ENCODE measurements at places on chromosomes 11 and 22. TPM values are rescaled to one million over a fixed set of nuclear protein-coding genes. Genes with fewer than 3 reads are reported as not detected.

Gene GUCY1A2
- 15.1 TPM for total RNA-seq

Gene UCP3
- 28.0 TPM for total RNA-seq

Gene MS4A15
- not detected for total RNA-seq

Gene CDON
- total RNA-seq: 80.8 TPM

Gene C11orf16
- total RNA-seq: not detected

Gene DRD4
- not detected for total RNA-seq

Gene SPTBN2
- total RNA-seq: 7.9 TPM

DNA sequence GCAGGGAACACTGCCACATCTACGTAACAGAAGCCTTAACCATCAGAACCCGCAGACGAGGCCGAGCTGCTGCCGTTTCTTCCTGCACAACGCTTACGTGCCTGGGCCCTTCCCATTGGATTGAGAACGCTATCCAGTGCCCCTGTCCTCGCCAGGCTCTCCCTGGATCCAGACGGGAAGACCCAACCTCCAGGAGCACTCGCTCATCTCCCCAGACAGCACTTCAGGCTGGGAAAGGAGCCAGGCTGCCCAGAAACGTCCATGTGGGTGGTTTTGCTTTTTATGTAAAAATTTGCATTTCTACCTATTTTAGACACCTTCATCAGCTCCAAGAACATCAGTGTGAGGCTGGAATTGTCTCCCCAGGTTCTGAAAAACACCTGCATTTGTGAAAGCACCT is 7.3 kb upstream of the CRYBB3 start:
- H3K27me3 ChIP-seq: no peaks in the 10 kb centered on the region
- peaks cover 93% of the 10 kb centered on the region for H3K36me3 ChIP-seq
- DNase-seq: no peak
- no peak overlapping the region for H3K27ac ChIP-seq

- no peak for DNase-seq
- H3K4me1 ChIP-seq: no peaks in the 10 kb centered on the region
- H3K36me3 ChIP-seq: no peaks in the 10 kb centered on the region
Measured at GRCh38 chr11:109968299-109968698, 124.9 kb upstream of the ZC3H12C start.

- DNase-seq: no peak
- peaks cover 80% of the 10 kb centered on the region for H3K36me3 ChIP-seq
- no peaks in the 10 kb centered on the region for H3K4me1 ChIP-seq
- H3K27ac ChIP-seq: no peak overlapping the region
- no peaks in the 10 kb centered on the region for H3K27me3 ChIP-seq
Measured at GRCh38 chr11:46414879-46415278, 23.3 kb upstream of the CHRM4 start.

DNA sequence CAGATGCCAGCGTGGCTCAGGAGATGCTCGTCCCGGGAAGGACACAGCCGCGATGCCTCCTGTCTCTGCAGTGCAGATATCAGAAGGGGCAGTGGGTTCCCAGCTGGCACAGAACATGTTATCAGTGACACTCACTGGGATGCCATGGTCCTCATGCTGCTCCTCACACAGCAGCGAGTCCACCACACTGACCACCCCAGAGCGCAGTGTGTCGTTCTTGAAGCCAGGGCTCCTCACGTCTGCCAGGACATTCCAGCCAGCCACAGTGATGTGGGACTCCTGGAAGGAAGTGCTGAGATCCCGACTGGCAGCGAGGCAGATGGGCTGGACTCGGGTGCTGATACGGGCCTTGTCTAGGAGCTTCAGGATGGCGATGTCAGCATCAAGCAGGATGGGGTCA is 13.1 kb upstream of the SLC1A2 start:
- H3K36me3 ChIP-seq: no peaks in the 10 kb centered on the region
- H3K4me1 ChIP-seq: no peaks in the 10 kb centered on the region
- DNase-seq: no peak
- H3K27me3 ChIP-seq: no peaks in the 10 kb centered on the region
- no peak overlapping the region for H3K4me3 ChIP-seq

DNA sequence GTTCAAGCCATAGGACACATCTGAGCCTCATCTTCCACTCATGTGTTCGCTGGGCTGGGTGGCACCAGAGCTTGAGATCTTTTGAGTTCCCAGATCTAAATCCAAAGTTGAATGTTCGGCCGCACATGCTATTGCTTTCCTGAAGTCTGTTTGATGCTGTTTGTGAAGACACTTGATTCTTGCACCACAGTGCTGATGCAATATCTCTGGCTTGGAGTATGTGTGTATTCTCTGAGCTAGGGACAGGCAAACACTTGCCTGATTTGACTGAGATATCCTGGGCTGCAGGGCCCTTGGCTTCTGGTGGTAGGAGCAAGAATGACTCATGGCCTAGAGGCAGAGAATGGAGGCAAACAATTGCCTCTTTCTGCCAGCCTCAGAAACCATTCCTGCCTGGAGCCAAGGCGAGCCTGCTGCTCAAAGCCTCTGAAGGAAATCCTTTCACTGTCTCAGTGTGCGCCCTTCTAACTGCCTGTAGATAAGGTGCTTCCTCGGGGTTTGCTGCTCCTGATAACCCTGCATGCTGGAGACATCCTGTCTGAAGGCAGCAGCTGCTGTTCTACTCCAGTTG is 73.0 kb downstream of the CYB5R2 start:
- peak; percentile 72 for DNase-seq
- no peak overlapping the region for H3K4me3 ChIP-seq
- H3K27ac ChIP-seq: peak overlapping the region; percentile 77
- H3K27me3 ChIP-seq: no peaks in the 10 kb centered on the region

GRCh38 chr11:9571763-9572115 is 1.7 kb upstream of the WEE1 start:
- peak overlapping the region; percentile 95 for H3K27ac ChIP-seq
- H3K4me3 ChIP-seq: no peak overlapping the region
- H3K36me3 ChIP-seq: no peaks in the 10 kb centered on the region
- no peaks in the 10 kb centered on the region for H3K27me3 ChIP-seq

GRCh38 chr11:45906096-45906682 is 882 bp downstream of the FREY1 start:
- peak; percentile 53 for DNase-seq
- H3K4me3 ChIP-seq: no peak overlapping the region
- H3K27ac ChIP-seq: no peak overlapping the region
- H3K36me3 ChIP-seq: peaks cover 61% of the 10 kb centered on the region

DNA sequence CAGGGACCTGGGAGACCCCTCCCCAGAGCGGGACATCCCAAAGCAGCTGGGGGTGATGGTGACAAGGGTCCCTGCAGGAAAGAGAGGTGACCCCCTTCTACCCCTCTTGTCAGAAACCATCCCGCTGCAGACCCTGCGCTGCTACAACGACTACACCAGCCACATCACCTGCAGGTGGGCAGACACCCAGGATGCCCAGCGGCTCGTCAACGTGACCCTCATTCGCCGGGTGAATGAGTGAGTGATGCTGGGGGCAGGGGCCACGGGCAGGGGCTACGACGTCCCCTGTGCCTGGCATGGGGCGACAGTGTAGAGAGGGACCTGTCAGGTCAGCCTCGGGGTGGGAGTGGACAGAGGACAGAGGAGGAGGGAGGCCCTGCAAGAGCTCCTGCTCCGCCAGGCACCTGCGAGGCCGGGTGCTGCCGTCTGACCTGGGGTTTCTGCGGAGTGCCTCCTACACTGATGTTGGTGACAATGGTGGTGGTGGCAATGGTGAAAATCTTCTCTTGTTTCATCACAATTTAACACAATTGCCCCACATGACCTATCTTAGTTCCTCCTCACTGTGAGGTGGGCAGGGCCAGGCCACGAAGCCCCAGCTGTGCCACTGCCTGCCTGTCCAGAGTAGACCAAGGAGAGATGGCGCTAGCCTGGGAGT is 9.8 kb downstream of the CSF2RB start:
- H3K4me3 ChIP-seq: no peak overlapping the region
- H3K27me3 ChIP-seq: no peaks in the 10 kb centered on the region
- no peaks in the 10 kb centered on the region for H3K4me1 ChIP-seq
- no peak overlapping the region for H3K27ac ChIP-seq
- DNase-seq: no peak

GRCh38 chr11:96306933-96307775 is 35.8 kb downstream of the MAML2 start:
- H3K4me1 ChIP-seq: peaks cover 61% of the 10 kb centered on the region
- no peaks in the 10 kb centered on the region for H3K36me3 ChIP-seq
- peak overlapping the region; percentile 33 for H3K4me3 ChIP-seq

GRCh38 chr11:109894242-109894641 is 198.9 kb upstream of the ZC3H12C start:
- H3K27ac ChIP-seq: no peak overlapping the region
- no peak for DNase-seq
- H3K4me3 ChIP-seq: no peak overlapping the region
- no peaks in the 10 kb centered on the region for H3K36me3 ChIP-seq
- no peaks in the 10 kb centered on the region for H3K27me3 ChIP-seq
